Dermis blood vessel endothelial cell (primary cell): ENCODE measurements at places on chromosomes 3 and 15. TPM values are rescaled to one million over a fixed set of nuclear protein-coding genes. Genes with fewer than 3 reads are reported as not detected.

The MAGEF1 gene
- 12.4 and 12.9 TPM in 2 replicates for total RNA-seq

The BFSP2 gene
- not detected in 2 replicates for total RNA-seq

- DNase-seq: peak; percentile 17
Measured at GRCh38 chr3:57128826-57129667, 36.1 kb downstream of the IL17RD start.

DNA sequence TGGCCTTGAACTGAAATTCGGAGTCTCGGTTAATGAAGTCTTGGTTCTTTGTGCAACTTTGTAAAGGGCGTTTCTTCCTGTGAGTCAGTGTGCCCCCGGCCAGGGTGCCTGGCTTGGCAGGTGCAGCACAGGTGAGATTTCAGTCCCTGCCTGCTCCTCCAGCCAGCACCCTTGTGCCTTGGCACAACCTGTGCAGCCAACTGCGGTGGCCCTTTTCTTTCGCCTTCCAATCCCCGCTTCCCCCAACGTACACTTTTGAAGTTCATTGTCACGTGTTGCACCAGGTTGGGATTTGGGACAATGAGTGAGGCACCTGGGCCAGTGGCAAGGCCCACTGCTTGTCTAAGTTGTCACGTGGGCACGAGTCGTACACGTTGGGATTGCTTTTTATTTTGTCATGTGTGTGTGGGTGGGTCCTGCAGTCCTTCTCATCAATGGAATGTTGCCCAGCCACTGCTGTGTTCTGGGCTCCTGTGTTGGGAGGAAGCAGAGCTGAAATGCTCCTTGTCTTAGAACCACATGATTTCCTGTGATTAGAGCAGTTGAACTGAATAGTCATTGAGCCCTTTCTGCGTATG, 242.9 kb upstream of the BHLHE40 start:
- DNase-seq: peak; percentile 93

DNA sequence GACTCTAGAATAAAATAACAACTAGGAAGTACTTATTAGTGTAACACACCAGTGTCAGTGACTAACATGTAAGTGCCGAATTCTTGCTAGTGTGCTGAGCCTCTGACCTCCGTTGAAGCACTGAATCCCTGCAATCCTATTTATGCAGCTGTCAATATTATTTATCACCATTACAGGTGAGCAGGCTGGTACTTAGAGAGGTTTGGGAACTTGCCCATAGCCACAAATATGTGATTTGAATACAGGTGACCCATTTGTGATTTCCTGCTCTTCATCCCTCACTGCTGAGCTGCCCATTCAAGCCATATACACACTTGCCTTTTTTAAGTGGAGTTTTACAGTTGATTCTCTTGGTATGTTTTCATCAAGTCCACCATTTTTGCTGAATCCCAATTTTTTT, 12.2 kb downstream of the EIF4E3 start:
- no peak for DNase-seq

GRCh38 chr15:93121973-93122910, 33.2 kb upstream of the RGMA start:
- DNase-seq: no peak

GRCh38 chr3:29731050-29731449, 450.2 kb downstream of the RBMS3 start:
- DNase-seq: peak; percentile 11

GRCh38 chr3:160129459-160130061, 95.7 kb upstream of the C3orf80 start:
- peak; percentile 85 for DNase-seq

- peak; percentile 27 for DNase-seq
Measured at GRCh38 chr3:107241217-107241616, 136.0 kb upstream of the CCDC54 start.

GRCh38 chr3:168618827-168619470, 523.2 kb upstream of the GOLIM4 start:
- no peak for DNase-seq

GRCh38 chr3:28768439-28768838, 419.8 kb upstream of the AZI2 start:
- no peak for DNase-seq

The LCTL gene
- not detected in 2 replicates for total RNA-seq

DNA sequence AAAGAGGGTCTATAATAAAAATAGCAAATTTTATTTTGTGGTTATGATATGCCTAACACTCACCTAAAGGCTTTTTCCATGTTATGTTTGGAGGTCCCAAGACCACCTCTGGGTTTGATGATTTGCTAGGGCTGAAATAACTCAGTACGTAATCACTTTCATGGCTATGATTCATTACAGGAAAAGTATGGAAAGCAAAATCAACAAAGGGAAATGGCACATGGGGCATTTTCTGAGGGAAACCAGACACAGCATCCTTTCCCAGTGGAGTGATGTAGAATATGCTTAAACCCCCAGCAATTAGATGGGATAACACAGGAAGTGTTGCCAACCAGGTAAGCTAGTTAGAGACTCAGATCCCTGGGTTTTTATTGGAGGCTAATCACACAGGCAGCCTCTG, 701.6 kb upstream of the CBLB start:
- peak; percentile 40 for DNase-seq

The AQP9 gene
- total RNA-seq: under 0.01 TPM in 1 of 2 replicates, not detected in the other

- no peak for DNase-seq
Measured at GRCh38 chr3:24472358-24472757, 22.3 kb downstream of the THRB start.

The LRRC2 gene
- total RNA-seq: under 0.01 and 0.09 TPM in 2 replicates

The TTLL13 gene
- total RNA-seq: 0.09 and 0.17 TPM in 2 replicates

The CPN2 gene
- not detected in 2 replicates for total RNA-seq

DNA sequence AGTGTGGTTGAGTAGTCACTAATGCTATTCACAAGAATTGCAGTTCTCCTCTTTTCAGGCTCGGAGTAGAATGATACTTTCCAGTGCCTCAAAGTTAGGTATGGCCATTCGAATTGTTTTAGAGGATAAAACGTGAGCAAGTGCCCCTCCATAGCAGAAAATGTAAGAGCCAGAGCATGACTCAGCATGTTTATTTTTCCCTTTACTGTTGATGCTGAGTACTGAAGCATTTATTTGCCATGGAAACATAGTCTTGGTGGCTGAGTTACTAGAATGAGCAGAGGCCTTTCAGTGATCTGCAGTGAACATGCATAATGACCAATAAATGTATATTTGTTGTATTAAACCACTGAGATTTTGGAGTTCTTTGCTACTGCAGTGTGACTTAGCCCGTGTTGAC, 540.6 kb downstream of the NLGN1 start:
- DNase-seq: peak; percentile 73

The SCN11A gene
- under 0.01 TPM in 1 of 2 replicates, not detected in the other for total RNA-seq

The SV2B gene
- 0.56 and 2.6 TPM in 2 replicates for total RNA-seq

The CHRFAM7A gene
- total RNA-seq: 0.51 and 1.5 TPM in 2 replicates
